ENCODE measurements at places on chromosomes 3 and 15.

- DNase-seq, result no peak
These were observed 119.0 kb upstream of the SATB1 start for GRCh38 chr3:18544146-18544545.

GRCh38 chr3:178002113-178002512 lies 534.1 kb upstream of the KCNMB2 start:
- no peak for DNase-seq

DNA sequence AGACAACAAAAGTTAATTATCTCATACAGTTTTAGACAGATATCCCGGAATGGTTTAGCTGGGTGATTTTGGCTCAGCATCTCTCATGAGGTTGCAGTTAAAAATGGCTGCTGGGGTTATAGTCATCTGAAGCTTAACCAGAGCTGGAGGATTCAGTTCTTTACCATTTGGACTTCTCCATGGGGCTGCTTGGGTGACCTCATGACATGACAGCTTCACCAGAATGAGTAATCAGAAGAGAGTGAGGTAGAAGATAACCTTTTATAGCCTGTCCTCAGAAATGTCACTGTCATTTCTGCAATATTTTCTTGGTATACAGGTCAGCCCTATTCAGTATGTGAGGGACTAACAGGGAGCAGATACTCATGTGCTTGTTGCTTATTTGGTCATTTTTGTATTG lies 30.9 kb downstream of the TFG start:
- no peak for DNase-seq

DNA sequence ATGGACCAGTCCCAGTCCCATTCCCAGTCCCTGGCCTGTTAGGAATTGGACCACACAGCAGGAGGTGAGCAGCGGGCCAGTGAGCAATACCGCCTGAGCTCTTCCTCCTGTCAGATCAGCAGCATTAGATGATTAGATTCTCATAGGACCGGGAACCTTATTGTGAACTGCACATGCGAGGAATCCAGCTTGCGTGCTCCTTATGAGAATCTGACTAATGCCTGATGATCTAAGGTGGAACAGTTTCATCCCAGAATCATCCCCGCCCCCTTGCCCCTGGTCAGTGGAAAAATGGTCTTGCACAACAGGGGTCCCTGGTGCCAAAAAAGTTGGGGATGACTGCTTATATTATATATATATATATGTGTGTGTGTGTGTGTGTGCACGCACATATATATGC lies 63.1 kb downstream of the IFT57 start:
- peak; percentile 51 for DNase-seq

GRCh38 chr3:48685603-48686511 lies at the start of gene NCKIPSD:
Gene NCKIPSD (minus strand): TSS chr3:48685915. CDS start chr3:48685807, 108 bp downstream.
- peak; percentile 77 for DNase-seq

DNA sequence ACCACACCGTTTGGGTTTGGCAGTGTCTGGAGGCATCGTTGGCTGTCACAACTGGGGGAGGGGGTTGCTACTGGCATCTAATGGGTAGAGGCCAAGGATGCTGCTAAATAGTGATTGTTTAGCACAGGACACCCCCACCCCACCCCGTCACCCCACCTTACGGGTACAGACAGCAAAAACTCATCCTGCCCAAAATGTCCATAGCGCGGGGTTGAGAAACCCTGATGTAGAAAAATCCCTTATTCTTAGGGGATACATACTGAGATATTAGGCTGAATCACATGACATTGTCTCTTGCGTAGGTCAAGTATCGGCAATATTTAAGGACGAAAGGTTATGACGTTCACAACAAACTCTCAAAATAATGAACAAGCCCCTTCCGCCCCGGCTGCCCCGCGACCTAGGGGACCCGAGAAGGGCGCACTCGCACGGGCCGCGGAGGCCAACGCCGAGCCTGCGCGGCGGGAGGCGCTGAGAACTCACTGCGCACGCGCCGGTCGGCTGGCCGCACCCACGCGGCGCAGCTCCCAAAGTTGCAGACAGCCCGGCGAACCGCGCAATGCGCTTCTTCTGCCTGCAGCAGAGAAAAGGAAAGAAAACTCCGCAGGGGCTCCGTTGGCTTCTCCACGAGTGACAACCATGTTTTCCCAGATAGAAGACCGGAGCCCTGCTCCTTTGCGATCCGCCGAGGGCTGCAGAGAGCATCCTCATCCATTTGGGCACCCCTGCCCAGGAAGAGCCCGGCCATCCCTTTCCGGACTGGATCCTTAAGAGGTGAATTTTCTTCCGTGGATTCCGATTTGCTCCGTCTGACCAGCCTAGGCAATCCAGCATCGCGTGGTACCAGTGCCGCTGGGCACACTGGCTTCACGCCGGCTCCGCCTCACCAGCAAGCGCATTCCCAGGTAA lies 136.8 kb upstream of the CCDC54 start:
- DNase-seq, result peak; percentile 76

- DNase-seq, result no peak
These were observed 100.2 kb upstream of the FAM3D start for GRCh38 chr3:58766587-58767282.
